ENCODE measurements at places on chromosomes 4 and X.

DNA sequence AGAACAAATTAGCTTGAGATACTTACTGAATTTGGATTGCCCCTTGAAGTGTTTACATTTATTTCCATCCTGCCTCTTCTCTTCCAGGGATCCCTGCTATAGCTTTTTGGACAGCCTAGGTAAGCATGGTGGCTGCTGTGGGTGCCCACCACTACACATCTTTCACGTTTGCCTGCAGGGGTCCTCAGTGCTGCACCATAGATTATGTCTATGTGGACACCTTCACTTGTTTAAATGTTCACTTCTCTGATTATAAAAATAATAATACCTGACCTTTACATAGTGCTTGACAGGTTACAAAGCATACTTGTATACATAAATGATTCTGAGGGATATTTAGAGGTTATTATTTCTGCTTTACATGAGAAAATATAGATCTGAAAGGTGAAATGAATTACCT is 67.9 kb upstream of the SLC4A4 start:
- no peak for DNase-seq

DNA sequence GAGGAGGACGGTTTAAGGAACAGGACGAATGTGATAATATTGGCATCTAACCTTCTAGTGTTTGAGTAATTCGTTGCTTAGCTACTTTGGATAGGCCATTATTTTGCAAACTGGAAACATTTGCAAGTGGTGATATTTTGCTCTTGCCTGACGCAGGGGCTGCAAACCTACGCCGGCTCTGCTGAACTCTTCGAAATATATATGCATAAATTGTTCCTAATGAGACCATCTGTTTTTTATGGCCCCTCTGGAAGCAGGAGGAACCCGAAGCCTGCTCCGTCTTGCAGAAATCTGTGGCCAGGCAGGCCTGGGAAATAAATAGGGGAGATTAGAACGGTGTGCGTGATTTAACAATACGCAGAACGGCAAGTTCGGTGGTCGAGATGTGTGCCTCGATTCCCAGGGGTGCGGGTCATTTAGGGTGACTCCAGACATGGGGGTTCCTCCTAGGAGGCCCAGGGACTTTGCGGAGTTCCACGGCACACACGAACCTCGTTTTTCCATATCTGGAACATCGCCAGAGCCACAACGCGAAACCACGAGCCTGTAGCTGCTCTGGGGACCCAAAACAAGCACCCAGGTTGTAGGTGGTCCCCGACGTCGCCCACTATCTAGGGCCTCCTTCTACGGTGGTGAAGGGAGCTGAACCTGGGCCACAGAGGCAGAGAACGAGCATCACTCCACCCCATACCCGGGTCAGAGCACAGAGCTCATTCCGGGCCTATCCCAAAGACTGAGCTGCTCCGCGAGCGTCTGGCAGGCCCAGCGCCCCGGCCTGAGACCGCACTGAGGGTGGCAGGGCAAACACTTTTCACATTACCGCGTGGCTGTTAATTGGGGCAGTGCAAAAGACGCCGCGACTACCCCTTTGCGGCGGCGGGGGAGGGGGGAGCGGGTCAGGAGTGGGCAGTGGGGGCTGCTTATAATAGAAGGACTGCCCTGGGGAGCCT is 89.7 kb downstream of the BCOR start:
- DNase-seq: no peak

- no peak for DNase-seq
Measured at GRCh38 chrX:38232079-38232686, 11.5 kb upstream of the SRPX start.

GRCh38 chr4:152936446-152937335 is 568 bp downstream of the FHDC1 start:
- DNase-seq: no peak

- no peak for DNase-seq
Measured at GRCh38 chrX:7574325-7574724, 268.6 kb upstream of the VCX start.

GRCh38 chrX:119686087-119686691 is 6.8 kb downstream of the SEPTIN6 start:
- no peak for DNase-seq

- no peak for DNase-seq
Measured at GRCh38 chr4:121827853-121828252, 4.2 kb upstream of the CCNA2 start.

DNA sequence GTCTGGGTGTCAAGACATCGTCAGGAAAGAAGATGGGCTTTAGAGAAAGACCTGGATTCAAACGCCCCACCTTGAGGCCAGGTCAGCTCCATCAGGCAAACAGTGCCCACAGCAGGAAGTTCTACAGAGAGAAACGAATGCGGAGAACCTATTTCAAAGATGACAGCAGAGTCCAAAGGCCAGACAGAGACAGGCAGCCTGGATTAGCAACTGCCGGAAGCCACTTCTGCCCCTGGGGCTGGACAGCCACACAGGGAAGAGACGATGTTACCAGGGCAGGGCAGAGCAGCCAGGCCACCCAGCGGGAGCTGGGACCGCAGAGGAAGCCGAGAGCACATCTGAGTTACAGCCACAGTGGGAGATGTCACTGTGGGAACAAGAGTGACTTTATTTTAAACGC is 1.2 kb downstream of the C4orf50 start:
- DNase-seq: no peak

GRCh38 chr4:33722800-33723516 is 2521.4 kb downstream of the ARAP2 start:
- no peak for DNase-seq
